Left ventricle myocardium superior (tissue), 1 donor: ENCODE measurements at places on chromosomes 5 and 9. TPM values are rescaled to one million over a fixed set of nuclear protein-coding genes. Genes with fewer than 3 reads are reported as not detected.

- DNase-seq, result no peak
Measured at GRCh38 chr5:20615888-20616563, 628.0 kb upstream of the CDH18 start.

DNA sequence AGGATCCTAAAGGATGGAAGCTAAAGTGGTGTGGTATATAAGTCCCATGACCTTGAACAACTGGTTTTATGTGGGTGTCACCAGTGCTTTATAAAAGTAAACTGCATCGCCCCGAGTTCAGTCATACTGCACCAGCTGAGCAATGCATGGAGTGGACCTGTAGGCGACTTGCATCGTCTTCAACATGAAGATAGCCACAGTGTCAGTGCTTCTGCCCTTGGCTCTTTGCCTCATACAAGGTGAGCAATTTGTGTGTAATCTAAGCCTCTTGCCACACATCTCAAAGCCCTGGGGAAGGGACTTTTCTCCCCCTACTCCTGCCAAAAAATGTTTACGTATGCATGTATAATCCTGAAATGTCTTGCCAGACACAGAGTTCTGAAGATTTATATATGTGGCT, at the start of gene SPINK5:
TSS of gene SPINK5 (plus strand) at position 120 of the 400 bp plus-strand sequence. CDS start at position 185, 65 bp downstream.
- DNase-seq, result no peak

GRCh38 chr5:171776770-171777759, 8.6 kb upstream of the SMIM23 start:
- no peak for DNase-seq

AGXT2 gene
- not detected for total RNA-seq

GPR151 gene
- total RNA-seq, result not detected

DNA sequence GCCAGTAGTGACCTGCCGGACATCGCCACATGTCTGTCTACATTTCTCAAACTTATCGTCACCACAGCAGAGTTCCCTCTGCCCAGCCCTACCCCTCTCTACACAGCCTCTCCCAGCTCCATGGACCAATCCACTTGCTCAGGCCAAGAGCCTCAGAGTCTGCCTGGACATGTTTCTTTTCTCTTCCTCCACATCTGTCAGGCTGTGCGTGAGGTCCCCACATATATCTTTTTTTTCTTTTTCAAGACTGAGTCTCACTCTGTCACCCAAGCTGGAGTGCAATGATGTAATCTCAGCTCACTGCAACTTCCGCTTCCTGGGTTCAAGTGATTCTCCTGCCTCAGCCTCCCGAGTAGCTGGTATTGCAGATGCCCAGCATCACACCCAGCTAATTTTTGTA, 62.7 kb upstream of the GGTA1 start:
- DNase-seq, result no peak

FAM78A gene
- total RNA-seq, result 69.1 TPM

GRCh38 chr9:120175031-120175430, 404.9 kb downstream of the CDK5RAP2 start:
- no peak for DNase-seq

GDNF gene
- 0.20 TPM for total RNA-seq

- DNase-seq, result no peak
Measured at GRCh38 chr9:88593537-88594185, 58.7 kb downstream of the NXNL2 start.

GRCh38 chr5:42718591-42718990, 38.0 kb upstream of the CCDC152 start:
- no peak for DNase-seq

GRCh38 chr5:42836070-42836769, 24.5 kb upstream of the SELENOP start:
- DNase-seq, result no peak

GNPDA1 gene
- total RNA-seq, result 20.2 TPM

GRCh38 chr5:156835905-156836304, 14.2 kb upstream of the PPP1R2B start:
- no peak for DNase-seq

PCDHB3 gene
- total RNA-seq, result 0.99 TPM

DNA sequence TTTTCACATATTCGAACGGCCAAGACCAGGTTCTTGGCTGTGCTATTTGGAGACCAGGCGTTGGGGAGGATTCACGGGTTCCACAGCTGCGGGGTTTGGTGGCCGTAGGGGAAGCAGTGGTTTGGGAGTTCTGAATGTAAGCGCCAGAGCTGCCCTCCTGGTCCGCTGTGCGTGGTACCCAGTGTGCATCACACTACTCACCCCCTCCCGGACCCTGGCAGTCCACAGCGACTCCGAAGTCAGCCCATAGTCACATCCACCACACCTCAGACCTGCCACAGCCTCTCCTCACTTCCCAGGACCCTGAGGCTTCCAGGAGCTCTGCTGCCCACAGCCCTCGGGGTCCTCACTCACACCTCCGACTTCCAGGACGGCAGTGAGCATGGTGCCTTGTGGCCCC, 26.8 kb downstream of the AMBP start:
- no peak for DNase-seq

- DNase-seq, result peak; percentile 35
Measured at GRCh38 chr5:55344392-55344992, 36.7 kb downstream of the MTREX start.

DNA sequence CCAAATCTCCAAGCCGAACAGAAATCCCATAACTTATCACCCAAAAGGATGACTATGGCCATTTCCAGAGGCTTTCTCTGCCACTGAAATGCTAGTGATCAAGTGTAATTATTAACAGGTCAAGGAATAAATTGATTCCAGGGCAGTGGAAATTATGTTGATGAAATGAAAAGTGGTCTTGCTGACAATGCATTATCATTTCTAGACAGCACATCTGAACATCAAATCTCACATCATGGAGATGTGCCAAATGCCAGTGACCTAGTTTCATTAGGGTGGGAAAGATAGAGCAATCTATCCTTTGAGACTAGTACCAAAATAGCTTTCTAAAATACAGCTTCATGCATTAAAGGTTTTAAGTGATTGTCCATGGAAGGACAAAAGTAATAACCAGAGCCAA, 86.1 kb downstream of the AUH start:
- no peak for DNase-seq

- DNase-seq, result no peak
Measured at GRCh38 chr9:104319198-104319597, 184.9 kb upstream of the OR13F1 start.

- no peak for DNase-seq
Measured at GRCh38 chr5:58735637-58736036, 152.8 kb downstream of the RAB3C start.

GRCh38 chr9:71793386-71794105, 25.2 kb upstream of the CEMIP2 start:
- no peak for DNase-seq

GRCh38 chr5:108858959-108859358, 111.3 kb downstream of the FER start:
- DNase-seq, result no peak

GRCh38 chr9:100160021-100160420, 61.0 kb downstream of the INVS start:
- DNase-seq, result no peak

- DNase-seq, result no peak
Measured at GRCh38 chr5:58363461-58364249, 96.2 kb downstream of the PLK2 start.

CPLANE1 gene
- 10.3 TPM for total RNA-seq

DNA sequence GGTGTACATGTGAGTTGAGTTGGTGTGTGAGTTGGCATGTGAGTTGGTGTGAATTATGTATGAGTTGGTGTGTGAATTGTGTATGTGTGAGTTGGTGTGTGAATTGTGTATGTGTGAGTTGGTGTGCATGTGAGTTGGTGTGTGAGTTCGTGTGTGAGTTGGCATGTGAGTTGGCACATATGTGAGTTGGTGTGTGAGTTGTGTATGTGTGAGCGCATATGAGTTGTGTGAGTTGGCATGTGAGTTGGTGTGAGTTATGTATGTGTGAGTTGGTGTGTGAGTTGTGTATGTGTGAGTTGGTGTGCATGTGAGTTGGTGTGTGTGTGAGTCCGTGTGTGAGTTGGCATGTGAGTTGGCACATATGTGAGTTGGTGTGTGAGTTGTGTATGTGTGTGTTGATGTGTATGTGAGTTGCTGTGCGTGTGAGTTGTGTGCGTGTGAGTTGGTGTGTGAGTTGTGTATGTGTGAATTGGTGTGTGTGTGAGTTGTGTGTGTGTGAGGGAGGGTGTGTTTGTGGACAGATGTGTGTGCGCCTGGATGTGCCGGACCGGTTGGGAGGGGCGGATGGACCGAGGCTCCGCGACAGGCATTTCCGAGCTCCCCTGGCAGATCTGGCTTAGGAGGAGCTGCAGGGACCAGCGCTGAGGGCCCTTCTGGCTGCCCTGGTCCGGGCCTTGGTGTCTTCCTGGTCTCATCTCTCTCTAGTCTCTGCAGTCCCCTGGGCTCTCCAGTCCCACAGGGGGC, 162.5 kb upstream of the IER5L start:
- DNase-seq, result no peak

DNA sequence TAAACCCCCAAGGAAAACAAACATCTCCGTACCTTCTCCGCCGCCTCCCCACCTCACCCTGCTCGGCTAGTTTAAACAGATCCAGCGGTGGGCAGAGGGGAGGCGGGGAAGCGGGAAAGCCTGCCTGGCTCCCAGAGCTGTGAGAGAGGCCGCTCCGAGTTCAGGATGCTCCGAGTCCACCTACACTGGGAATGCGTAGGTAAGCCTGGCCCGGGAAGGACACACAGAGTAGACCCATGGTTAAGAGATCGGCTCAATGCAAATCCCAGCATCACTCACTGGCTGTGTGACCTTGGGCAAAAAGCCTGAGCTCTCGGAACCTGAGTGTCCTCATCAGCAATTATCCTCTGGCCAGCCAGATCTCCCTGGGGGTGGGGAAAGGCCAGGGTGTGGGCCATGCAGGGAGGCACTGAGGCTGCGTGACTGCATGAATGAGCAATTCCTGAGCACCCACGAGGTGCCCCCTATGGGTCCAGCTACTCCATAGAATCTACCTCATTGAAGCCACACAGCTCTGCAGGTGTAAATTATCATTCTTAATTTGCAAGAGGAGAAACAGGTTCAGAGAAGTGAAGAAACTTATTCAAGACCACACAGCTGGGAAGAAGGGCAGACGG, 30.5 kb upstream of the LMX1B start:
- no peak for DNase-seq

GRCh38 chr9:114250235-114250568, 72.7 kb upstream of the ORM1 start:
- peak; percentile 94 for DNase-seq

- no peak for DNase-seq
Measured at GRCh38 chr5:149007174-149007573, 55.7 kb downstream of the SH3TC2 start.

STPG3 gene
- 0.69 TPM for total RNA-seq

WDR38 gene
- total RNA-seq, result not detected

NR6A1 gene
- 1.9 TPM for total RNA-seq

DNA sequence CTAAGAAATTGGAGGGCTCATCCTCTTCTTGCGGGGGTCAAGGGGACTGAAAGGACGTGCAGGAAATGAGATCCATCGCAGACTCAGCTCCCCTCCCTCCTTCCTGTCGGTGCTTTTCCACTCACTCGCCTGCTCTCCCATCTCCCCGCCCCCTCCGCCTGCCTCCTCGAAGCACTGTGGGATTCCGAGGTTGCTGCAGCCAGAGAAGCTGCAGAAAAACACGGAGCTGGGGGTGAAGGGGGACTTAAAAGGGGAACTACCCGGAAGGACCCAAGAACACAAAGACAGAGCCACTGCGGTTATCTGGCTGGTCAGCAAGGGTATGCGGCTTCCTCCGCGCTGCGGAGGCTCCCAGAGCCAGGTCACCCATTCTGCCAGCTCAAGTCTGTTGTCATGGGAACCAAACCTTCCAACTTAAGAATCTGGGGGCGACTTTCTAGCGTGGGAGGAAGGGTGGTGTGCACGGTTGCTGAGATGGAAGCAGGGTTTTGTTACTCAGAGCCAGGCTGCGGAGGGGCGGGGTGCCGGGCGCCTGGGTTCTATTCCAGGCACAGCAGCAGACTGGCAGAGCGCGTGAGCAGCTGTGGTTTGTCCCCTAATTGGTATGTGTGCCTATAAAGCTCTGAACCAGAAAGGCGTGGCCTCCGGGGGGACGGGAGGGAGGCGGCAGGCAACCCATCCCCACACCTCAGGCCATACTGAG, 24.9 kb downstream of the PCDHGC5 start:
- peak; percentile 84 for DNase-seq

DNA sequence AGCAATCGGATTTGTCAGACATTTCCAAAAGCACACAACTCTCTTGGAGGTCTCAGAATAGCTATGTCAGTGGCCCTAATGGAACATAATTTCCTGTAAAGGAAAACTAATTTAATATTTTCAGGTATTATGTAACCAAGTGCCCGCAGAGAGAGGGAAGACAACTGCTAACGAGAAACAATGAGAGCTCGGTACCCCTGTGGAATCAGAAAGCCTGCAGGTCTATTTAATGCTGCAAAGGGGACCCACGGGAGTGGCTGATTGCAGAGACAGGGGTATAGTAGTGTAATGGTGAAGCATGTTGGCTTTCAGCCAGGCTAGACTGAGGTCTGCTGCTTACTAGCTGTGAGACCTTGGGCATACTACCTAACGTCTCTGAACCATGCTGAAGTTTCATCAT, 508.1 kb upstream of the BRINP1 start:
- no peak for DNase-seq

DNA sequence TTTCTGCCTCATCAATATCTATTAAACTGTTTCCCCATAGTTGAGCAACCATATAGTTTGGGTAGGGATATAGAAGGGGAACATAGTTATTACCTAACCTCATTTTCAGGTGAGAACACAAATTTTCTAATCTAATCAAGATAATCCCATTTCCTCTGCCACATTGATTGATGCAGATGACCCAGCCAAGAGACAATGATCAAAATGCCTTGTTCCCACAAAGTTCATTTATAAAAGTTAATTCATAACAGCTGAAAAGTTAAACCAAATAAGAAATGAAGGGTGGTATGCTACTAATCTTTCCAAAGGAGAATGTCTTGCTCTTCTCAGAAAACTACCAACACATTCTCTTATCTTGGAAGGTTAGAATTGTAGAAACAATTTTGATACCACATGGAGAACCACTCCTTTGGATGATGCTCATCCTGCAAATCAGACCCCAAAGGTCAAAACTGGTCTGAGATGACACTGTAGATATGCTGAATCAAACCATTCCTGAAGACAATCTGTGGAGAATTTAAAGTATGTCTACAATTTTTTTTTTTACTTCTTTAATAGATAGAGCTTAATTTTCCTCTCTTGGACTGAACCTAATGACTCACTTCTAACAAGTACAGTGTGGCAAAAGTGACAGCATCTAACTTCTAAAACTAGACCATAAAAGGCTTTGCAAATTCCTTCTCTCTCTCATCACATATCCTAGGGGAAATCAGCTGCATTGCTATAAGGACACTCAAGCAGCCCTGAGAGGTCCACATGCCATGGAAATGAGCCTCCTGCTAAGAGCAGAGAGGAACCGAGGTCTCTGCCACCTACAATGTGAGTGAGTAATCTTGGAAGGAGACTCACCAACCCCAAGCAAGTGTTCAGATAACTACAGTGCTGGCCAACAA, 586.7 kb upstream of the TUSC1 start:
- DNase-seq, result no peak

DNA sequence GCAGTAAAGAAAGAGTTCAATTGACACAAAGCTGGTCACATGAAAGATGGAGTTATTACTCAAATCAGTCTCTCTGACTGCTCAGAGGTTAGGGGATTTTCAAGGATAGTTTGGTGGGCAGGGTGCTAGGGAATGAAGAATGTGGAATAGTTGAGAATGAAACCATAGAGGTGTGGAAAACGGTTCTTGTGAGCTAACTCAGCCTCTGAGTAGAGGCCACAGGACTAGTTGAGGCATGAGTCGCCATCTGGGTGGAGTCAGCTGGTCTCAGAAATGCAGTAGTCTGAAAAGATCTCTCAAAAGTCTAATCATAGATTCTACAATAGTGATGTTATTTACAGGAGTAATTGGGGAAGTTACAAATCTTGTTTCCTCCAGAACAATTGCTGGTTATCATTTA, 178.9 kb upstream of the SPEF2 start:
- DNase-seq, result no peak

STK32A gene
- total RNA-seq, result 0.50 TPM
